ENCODE measurements at places on chromosomes 16 and 17. TPM values are rescaled to one million over a fixed set of nuclear protein-coding genes. Genes with fewer than 3 reads are reported as not detected.

Gene EFCAB13
- total RNA-seq, result 88.4 TPM

Gene EFCAB5
- 2.3 TPM for total RNA-seq

Gene CCL18
- total RNA-seq, result not detected

GRCh38 chr17:48258331-48258730 is 150.8 kb downstream of the SNX11 start:
- DNase-seq, result no peak

- no peak for DNase-seq
Measured at GRCh38 chr16:64962786-64963185, 159.1 kb downstream of the CDH11 start.

DNA sequence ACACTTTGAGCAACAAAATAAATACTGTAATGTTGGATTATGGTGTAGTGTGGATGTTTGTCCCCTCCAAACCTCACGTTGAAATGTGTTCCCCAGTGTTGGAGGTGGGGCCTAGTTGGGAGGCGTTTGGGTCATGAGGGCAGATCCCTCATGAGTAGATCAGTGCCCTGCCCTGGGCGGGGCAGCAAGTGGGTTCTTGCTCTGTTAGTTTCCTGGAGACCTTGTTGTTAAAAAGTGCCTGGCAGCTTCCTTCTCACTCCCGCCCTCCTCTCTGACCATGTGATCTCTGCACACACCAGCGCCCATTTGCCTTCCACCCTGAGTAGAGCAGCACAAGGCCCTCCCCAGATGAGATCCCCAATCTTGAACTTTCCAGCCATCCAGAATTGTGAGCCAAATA is 67.7 kb downstream of the MPRIP start:
- DNase-seq, result peak; percentile 73

DNA sequence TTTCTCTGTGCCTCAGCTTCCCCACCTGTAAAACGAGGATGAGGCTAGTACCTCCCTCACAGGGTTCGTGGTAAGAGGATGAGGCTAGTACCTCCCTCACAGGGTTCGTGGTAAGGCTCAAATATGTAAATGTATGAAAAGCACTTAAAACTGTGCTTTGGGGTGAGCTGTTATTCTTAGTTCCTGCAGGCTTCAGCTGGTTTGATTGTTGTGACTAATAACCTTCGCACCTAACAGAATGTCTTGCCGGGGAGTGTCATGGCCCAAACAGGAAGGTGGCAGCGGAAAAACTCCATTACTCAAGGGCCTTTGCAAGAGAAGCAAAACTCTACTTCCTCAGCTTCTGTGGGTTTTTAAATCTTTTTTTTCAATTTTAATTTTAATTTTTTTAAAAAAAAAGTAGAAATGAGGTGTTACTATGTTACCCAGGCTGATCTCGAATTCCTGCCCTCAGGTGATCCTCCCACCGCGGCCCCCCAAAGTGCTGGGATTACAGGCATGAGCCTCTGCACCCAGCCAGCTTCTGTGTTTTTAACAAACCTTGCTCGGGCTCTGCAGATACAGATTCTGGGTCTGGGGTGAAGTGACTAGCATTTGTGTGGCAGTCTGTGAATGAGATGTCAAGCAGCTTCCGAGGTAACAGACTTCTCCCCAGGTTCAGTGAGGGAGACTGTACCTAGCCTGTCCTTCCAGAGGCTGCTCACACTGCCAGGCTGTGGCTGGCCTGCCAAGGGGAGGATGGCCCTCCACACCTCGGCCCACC is 103.0 kb downstream of the RAB11FIP4 start:
- DNase-seq, result peak; percentile 83

- peak; percentile 35 for DNase-seq
Measured at GRCh38 chr16:57297856-57298255, 13.4 kb upstream of the PLLP start.

GRCh38 chr17:82087961-82088837 is 9.8 kb downstream of the FASN start:
- no peak for DNase-seq

DNA sequence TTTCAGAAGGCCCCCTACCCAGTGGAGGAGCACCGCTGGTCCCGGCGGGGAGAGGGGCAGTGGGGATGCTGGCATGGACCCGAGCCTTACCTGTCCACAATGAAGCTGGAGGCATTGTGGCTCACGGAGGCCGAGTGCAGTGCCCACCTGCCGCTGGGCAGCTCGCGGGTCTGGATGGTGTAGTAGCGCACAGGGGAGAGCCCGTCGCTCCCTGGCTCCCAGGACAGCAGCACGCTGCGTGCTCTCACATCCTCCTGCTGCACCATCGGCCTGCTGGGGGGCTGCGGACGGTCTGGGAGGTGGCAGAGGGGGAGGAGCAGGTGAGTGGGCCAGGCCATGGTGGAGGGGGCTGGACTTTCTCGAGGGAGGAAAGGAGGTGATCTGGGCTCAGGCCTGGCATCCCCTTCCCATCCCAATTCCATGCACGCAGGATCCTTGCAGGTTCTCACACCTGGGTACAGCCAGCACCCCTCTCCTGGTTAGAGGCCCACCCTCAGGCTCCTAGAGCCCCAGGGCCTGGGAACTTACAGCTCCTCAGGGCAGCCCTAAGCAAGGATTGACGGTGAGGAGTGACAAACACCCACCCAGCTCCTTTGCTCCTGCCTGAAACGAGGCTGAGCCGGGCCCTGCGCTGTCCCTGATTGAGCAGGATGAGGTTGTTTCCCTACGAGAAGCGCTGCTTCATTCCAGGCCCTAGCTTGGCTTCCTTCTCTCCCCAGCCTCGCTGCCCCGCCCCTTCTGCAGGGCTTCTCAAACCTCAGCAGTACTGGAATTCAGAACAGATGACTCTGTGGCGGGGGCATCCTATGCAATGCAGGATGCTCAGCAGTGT is 76.2 kb upstream of the CDC42EP4 start:
- no peak for DNase-seq

DNA sequence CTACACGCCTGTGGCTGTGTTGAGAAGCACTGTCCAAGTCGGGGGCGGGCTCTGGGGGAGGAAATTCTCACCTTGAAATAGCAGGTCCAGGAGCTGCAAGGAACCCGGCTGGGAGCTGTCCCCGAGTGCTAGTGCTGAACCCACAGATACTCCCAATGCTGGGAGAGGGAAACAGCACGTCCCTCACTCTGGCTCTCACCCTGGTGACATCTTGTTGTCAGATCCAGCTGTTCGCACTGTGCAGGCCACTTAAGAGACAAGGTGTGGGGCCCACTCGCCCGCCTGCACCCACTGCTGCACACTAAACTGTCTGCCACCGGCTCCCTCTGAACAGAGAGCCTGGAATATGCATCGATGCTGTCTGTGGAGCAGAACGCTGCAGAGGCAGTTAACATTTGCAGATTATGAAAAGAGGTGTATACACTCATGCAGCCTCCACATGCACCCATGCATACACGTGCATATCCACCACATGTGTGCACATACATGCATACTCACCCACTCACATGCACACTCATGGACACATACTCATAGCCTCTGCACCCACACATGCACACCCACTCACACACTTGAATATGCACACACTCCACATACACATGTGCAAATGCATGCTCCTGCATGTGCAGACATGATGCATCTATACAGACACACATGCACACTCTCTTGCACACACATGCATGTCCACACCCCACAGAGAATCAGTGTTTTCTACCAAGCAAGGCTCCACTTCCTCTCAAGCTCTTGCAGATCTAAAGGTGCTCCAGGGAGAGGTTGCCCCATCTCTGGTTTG is 42.0 kb downstream of the MGAT5B start:
- DNase-seq, result no peak

DNA sequence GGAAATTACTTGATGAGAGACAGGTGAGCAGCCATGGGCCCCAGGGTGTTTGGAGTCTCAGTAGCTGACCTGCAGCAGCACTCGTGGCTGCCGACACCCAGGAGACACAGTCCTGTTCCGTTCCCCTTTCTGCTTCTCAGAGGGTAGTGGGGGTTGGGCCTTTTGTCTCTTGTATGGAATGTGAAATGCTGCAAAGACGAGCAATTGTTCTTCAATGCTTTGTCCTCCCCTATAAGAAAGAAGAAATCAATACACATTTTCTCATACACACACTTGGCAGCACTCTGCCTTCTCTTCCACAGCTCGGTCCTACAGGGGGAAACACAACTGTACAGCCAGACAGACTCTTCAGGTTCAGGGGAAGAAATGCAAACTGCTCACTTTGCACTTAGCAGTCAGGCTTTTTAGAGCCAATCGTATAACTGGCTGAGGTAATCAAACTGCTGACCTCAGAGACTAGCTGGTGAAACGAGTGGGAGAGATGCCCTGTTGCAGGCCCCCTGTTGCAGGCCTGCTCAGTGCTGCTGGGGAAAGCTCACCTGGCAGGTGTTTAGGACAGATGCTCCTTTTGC is 96.7 kb downstream of the AATF start:
- no peak for DNase-seq

GRCh38 chr17:44111777-44112176 is 11.7 kb downstream of the HDAC5 start:
- DNase-seq, result no peak
